ENCODE measurements at places on chromosomes 2 and 18.

DNA sequence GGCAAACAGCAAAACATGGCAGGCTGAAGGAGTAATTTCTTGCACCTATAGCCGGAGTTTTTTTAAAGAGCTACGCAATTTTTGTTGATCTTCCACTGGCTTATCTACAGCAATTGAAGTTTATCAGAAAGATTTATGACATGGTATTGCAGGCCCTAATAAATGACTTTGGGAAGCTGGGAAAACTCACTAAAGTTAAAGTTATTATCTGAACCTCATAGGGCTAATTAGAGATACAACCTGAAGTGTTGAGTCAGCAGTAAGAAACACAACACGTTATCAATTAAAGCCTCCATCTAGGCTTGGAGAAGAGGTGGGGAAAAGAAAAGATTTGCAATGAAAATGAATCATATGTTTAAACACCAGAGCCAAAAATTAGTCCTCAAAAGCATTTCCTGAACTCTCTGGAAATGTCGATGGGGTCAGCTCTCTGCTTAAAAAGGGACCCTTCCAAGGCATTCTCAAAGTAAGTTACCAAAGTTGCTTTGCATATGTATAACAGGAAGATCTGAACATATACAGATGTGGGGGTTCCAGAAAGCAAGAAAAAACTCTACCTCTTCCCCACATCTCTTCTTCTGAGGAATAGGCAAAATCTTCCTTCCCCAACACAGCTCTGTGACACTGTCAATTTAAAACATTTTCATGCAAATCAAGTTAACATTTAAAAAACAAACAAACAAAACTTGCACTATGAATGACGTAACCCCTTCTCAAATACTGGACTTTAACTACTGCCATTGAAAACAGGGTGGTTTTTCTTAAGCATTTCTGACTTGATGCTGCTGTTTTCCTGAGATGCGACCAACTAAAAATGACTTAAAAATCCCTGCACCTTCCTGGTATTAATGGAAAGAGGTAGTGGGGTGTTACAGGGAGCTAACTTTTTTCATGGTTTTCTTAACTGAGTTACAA is 915.6 kb downstream of the NRXN1 start:
- no peak for DNase-seq

DNA sequence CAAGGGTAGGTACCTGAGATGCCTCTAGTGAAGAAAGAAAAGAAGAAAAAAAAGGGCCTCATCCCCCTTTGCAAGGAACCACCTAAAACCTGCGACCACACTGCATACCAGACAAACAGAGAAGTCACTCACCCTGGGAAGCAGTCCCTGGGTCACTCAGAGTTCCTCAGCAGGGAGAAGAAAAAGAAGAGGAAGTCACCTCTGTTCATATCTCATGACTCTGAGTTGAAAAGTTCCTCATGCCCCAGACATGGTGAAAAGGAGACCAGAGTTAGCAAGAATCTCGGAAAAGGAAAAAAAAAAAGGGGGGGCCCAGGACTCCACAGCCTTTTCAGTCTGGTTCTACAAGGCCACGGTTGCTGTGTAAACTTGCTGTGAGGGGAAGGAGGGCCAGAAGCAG is 478.4 kb upstream of the NRXN1 start:
- DNase-seq, result no peak

DNA sequence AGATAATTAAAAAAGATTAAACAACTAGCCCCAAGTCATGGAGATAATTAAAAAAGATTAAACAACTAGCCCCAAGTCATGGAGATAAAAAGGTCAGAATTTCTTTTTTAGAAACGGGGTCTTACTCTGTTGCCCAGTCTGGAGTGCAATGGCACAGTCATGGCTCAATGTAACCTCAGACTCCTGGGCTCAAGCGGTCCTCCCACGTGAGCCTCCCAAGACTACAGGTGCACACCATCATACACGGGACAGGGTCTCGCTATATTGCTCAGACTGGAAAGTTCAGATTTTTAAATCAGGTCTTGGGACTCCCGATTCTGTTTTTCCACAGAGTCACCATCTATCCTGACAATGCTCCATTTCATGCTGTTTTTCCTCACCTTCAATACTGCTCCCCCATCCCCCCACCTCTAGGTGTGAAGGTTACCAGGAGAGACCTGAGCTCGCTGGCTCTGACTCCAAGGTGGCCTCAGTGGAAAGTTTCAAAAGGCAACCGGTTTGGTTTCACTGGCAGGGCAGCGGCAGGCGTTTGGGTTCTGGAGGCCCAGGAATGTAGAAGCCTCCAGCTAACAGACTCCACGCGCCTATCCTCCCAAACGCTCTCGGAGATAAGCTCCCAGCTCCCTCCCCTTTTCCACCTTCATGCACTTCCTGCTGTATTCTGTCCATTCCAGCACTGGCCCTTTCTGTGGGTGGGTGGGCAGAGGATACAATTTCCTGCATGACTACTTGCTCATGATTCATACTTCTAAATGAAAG is 2.9 kb upstream of the SEMA4C start:
- no peak for DNase-seq

DNA sequence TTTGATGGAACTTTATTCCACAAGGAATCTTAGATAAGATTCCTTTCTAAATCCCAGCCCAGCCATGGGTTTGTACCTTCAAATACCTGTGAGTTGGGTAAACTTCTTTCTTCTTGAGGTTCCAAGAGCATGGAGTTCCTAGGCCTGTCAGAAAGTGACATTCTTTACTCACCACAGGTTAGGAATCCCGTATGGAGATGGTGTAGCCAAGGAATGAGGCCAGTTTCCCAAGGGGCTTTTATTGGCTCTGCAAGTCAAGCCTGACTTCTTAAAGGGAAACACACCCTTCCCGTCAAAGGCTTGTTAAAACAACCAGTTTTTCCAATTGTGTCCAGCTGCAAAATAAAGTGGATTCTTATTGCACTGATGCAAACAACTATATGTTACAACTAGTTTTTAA is 45.8 kb downstream of the STK17B start:
- DNase-seq, result no peak

DNA sequence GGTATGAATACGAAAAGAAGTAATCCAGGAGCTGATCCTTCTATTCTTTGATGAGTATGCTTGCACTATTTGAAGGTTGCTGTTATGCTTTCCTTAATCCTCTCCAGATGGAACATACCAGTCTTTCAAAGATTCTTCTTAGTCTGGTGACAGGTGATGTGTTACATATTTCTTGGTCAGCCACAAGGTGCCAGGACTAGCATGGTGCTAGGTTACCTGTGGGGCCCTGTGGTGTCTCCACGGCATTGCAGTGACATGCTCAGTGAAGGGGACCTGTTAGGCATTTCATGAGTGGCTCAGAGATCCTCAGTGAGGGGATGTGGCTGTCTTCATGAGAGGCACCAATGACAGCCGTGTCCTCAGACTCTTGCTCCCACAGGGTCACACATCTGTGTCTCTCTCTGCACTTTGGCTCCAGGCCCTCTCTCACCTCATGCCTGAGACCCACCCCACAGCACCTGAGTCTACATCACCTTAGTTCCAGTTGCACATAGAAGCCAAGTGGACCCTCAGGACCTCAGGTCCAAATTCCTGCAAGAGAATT is 13.1 kb upstream of the RAB31 start:
- DNase-seq, result no peak

Measured in mesenchymal stem cell (in vitro differentiated cells and primary cell).